ENCODE measurements at places on chromosomes 1 and 21.

DNA sequence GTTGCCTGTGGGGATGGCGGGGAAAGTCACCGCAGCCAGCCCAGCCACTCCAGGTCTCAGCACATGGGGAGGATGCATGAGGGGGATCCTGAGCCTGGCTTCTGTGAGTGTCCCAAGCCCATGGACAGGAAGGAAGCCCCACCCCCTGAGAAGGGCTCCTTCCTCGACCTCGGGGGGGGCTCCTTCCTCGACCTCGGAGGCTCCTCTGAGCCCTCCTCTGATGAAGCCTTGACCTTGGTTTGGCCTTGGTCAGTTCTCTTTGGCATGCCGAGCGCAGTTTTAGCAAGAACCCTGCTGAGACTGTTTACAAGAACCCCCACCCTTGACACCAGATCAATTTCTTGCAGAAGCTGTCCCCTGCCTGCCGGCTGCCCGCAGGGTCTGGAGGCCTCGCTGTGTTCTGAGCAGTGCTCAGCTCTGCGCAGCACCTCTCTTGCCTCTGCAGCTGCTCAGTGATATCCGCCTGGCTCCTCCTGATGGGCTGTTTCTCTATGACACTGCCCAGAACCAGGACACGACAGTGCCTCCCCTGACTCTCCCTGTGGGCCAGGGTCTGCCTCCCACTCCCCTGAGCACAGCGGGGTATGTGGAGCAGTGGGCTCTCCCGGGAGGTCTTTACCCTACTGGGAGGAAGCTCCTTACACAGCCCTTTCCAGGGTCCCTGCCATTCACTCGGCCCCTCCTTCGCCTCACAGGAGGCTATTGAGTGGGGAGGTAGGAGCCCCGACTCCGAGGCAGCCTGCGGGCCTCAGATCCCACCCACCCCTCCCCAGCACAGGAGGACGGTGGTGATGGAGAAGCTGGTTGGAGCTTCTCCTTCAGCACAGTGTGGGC, 15.4 kb downstream of the ACTRT2 start:
- DNase-seq, result no peak

DNA sequence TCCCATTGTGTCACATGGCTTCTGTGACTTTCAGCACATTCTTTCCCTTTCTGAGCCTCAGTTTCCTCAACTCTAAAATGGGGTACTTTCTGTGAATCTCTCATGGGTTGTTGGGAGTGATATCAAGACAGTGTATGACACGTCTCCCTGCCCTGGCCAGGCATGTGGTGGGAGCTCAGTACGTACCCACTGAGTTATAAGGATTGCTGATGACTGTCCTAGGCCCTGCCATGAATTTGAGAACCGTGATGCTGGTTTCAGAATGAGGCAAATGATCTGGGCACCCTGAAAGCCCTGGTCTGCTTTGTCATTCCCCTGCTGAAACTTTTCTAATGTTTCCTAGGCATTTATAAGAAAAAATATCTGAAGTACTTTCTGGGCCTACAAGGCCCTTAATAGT, 3.6 kb downstream of the ZNF362 start:
- no peak for DNase-seq

GRCh38 chr1:110240476-110241210, 30.5 kb downstream of the KCNC4 start:
- peak; percentile 20 for DNase-seq

DNA sequence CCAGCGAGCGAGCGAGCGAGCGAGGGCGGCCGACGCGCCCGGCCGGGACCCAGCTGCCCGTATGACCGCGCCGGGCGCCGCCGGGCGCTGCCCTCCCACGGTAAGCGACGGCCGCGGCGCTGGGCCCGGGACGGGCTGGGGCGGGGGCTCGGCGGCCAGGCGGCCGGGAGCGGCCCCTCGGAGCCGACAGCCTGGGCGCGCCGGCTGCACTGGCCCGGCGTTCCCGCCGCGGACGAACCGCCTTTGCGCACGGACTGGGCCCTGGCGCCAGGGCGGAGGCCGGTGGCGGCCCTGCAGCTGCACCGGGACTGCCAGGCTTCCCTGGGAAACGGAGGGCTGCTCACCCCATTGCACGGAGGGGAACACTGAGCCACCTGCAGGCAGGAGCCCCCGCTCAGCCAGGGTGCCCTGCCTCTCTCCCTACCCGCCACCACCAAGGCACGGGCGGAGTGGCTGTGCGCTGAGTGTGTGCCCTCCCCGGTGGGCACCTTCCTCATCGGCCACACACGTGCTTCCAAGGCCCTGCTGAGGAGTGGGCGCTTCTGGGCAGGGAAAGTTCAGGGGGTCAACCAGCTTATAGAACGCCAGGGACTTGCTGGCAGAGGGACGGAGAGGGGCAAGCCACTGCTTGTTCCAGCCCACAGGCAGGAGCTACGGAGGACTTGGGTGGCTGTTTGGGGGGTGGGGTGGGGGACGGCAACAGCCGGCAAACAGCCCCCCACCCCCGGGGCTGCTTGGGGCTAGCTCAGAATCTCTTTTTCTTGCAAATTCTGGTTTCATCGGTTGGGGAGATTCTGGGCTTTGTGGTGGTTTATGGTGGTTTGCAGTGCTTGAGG, 532 bp downstream of the CSF1 start:
- DNase-seq, result no peak

- no peak for DNase-seq
Observed at GRCh38 chr1:109668123-109668775, 392 bp downstream of the GSTM2 start.

GRCh38 chr21:42535602-42536171, 22.0 kb downstream of the SLC37A1 start:
- no peak for DNase-seq

DNA sequence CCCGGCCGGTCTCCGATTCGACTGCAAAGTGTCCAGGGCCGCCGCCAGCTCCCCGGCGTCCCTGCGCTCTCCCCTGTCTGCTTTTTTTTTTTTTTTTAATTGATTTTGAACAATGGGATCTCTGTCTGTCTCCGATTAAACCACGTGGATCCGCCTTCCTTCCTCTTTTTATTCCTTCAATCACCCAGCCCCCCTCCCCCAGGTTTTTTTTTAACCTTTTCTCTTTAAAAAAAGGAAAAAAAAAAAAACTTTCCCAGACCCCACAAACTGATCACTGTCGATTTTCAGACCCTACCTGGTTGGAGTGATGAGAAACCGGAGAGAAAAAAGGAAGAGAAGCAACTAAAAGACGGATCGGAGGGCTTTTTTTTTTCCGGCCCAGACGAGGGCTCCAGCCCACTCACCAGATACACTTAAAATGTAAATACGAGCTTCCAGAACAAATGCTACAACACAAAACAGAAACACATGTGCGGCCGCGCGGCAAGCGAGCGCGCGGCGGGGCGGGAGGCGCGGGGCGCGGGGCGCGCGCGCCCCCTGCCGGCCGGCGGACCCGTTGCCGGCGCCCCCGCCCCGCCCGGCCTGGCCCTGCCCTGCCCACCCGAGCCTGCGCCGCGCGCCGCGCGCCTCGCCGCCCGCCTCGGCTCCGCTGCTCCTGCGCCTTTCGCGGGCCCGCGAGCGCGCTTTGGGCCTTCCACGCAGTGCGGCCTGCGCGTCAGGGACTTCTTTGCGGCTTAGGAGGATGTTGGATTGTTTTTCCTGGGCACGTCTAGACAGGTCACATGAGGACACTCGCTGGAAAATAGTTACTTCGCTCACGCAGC, at the start of gene RCC2:
TSS of gene RCC2 (minus strand) at position 428 of the 824 bp plus-strand sequence. CDS start 1,163 bp downstream, outside the sequence.
- DNase-seq, result peak; percentile 73

All from T47D (cell line).